ENCODE measurements at places on chromosomes 16 and 17.

- no peak for DNase-seq
Measured at GRCh38 chr16:1290860-1291575, 18.4 kb upstream of the UBE2I start.

DNA sequence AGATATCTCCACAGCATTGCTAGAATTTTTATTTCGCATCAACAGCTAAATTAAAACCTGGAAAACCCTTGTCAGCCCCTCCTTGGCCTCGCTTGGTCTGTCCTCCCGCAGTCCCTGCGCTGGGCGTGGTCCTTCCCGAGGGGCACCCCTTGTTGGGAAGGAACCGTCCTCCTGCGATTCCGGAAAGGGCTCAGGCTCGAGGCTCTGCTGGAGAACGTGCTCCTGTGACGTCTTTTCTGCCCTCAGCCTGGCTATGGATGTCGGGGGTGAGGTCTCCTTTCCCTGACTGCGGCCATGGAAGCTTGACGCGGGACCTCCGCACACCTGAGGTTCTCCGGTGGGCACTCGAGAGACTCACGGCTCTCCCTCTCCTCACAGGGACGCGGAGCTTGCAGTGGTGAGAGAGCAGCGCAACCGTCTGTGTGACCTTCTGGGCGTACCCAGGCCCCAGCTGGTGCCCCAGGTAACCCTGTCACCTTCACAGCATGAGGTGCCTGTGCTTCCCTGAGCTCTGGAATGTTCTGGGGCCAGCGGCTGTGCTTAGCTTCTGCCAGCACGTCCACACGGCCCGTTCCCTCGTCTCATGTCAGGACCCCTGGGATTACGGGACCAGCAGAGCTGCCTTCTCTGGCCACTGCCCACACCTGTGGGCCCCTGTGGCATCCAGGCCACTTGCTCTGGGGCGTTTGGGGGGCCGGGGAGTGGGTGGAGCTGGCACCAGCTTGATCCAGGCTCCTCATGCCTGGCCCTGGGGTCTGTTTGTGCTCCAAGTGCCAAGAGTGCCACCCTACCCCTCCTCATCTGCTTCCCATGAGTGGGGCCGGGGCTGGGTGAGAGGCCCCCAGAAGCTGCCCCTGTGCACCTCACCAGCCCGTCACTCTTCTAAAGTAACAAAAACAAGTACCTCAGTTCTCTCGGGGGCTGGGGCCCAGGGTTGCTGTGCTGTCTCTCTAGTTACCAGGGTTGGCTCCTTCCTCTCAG is 101.5 kb upstream of the ZNF750 start:
- no peak for DNase-seq

DNA sequence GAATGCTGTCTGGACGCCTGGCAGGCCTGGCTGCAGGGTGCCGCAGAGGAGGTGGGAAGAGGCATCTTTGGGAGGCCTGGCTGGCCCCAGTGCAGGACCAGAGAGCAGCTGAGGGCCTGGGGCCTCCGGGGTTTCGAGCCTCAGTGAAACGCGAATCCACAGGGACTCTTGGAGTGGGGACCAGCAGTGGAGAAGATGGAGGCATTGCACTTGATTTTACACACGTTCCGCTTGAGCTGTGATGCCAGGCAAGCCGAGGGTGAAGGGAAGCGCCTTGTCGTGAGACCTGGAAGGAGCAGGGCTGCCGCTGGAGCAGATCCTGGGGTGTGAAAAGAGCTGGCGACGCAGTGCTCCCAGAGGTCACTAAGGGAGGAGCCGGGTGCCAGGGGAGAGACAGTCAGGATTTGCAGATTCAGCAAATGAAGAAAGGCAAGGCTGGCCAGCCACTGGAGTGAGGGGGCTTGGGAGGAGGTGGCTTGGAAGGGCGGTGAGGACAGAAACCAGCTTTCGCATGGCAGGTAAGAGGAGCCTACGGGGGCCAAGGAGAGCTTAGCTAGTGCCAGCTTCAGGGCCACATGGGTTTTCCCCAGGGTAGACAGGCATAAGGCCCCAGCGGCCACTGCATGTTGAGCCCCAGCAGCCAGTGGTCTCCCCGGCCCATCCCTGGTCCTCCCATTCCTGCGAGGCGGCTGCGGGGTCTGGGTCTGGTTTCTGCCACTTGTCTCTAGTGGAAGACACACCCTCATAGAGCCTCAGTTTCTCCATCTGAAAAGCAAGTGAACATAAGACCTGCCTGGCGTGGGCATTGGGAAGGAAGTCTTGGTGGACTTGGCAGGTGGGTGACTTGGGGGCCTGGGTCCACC is 175.2 kb upstream of the CHMP6 start:
- no peak for DNase-seq

DNA sequence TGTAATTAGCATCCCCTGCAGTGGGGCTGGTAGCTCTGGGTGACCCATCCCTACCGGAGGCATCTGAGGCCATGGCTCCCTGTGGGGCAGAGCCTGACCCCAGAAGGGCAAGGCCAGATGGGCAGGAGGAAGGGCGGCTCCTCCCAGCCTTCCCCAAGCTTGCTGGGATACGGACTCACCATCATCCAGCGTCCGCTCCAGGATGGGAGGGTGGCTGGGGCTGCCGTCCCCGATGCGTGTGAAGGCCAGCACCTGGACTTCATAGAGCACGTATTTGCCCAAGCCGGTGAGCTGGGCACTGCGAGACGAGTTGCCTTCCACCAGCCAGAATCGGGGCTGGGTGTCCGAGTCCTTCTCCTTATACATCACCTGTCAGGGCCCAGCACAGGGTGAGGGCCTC is 81.6 kb upstream of the CDC42EP4 start:
- DNase-seq: no peak

Measured in T-helper 9 cell (primary cell).